Stimulated activated CD4-positive, alpha-beta T cell treated with anti-CD3 and anti-CD28 coated beads, Interleukin-12 subunit alpha, Interleukin-12 subunit beta, amount 100 ng/mL, for 4 hours (primary cell): ENCODE measurements at places on chromosomes 4 and X.

GRCh38 chrX:152637649-152638442, at the start of gene GABRQ:
TSS of gene GABRQ (plus strand) at chrX:152637895. CDS start at chrX:152638203, 308 bp downstream.
- DNase-seq: no peak

DNA sequence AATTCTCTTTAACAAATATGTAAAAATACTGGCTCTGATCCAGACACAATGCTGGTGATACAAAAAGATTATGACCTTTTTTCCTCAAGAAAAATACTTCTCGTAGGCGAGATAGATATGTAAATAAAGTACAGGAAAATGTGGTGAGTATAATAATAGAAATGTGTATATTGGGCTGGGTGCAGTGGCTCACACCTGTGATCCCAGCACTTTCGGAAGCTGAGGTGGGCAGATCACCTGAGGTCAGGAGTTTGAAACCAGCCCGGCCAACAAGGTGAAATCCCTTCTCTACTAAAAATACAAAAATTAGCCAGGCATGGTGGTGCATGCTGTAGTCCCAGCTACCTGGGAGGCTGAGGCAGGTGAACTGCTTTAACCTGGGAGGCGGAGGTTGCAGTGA, 55.0 kb downstream of the MRPL1 start:
- no peak for DNase-seq

- DNase-seq: no peak
These were observed 281.9 kb upstream of the MAD2L1 start for GRCh38 chr4:120348521-120348920.

GRCh38 chr4:144336633-144337032, 196.1 kb upstream of the GYPA start:
- no peak for DNase-seq
